ENCODE measurements at places on chromosomes 11 and 22.

GRCh38 chr11:132587716-132588115, 944.6 kb downstream of the OPCML start:
- DNase-seq, result no peak

DNA sequence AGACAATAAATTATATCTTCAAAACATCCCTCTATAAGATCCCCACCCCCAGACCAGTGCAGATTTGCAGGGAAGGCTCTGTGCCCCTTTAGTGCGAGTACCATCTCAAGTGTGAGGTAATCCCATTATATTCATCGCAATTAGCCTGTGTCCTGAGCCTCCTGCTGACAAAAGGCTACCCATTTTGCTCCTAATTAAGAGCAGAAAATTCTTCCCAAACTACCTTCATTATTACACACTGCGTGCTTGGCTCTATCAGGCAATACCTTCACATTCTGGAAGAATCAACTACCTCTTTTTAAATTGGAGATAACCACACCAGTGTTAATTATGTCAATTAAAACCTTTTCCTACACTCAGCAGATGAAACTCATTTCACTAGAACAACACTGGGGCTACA, 1133.4 kb upstream of the CCDC90B start:
- DNase-seq, result peak; percentile 45

DNA sequence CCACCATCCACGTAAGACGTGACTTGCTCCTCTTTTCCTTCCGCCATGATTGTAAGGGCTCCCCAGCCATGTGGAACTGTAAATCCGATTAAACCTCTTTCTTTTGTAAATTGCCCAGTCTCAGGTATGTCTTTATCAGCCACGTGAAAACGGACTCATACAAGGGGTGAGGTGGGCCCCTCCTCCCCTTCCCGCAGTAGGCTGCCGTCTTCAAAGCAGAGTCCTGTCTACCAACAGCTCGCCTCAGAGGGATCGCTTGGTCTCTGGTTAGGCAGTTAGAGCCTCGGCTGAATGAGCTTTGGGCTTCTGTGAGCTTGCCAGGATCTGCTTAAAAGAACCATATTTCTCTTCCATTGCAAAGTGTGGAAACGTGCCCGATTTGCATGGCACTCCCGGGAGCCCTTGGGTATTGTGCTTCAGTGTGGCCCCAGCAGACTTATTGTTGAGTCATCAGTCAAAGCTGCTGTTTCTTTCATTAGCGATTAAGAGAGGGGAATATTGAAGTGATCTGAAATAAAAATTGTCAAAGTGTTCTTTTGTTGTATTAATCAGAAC, 338.3 kb downstream of the TBC1D22A start:
- DNase-seq, result no peak

DNA sequence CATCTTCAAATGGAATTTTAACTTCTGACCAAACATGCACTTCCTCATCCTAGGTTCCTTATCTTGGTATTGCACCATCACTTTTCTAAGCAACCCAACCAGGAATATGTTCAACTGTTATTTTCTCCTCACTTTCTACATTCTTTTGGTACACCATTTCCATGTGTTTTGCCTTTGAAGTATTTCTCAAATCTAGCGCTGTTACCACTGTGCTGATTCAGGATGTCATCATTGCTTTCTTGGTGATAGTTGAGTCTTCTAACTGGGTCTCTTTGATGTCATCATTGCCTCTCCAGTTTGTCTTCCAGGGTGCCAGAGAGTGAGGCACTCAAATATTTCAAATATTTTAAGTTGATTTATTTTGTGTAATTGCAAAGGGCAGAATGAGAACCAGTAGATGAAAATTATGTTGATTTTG, 47.5 kb downstream of the HORMAD2 start:
- no peak for DNase-seq

DNA sequence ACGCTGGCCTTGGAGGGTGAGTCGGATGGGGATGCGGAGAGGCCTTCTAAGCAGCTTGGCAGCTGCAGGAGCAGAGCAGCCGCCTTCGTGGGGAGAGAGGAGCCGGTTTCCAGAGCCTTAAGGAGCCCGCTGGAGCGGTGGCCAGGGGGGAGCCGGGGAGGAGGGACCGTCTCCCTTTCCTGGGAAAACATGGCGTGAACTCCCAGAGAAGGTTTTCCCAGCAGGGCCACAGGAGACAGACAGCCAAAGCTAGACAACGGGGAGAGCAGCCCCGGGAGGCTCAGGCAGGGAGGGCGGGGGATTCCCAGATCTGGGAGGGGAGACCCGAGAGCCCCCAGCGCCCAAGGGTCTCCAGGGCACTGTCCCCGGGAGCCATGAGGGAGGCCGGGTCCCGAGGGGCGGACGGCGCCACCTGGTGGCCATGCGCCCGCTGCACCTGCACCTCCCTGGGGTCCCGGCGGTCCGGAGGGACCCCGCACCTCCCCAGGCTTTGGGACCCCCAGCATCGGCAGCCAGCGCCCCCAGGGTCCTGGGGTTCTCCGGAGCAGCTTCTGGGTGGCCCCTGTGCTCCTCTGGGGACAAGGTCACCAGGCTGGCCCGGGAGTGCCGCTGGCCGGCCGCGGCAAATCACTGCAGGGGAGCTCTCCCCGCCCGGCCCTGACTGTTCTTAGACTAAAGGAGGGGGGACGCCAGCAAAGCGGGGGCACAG, 2.4 kb upstream of the SYT8 start:
- peak; percentile 42 for DNase-seq

- DNase-seq, result no peak
Measured at GRCh38 chr22:30485362-30485988, 13.7 kb upstream of the SEC14L3 start.

DNA sequence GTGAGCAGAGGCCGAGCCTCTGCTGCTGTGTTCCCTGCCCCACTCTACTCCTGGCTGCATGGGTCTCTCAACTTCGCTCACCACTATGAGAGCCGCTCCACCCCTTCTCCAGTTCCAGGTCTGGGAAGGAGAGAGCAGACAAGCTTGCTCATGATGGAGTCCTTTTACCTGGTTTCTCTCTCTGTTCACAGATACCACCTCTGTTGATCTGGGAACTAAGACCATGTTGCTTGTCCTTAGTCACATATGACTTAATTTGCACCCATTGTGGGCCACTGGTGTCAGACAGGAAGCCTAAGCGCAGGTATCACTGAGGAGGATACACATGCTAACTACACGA, 26.8 kb downstream of the MCM5 start:
- DNase-seq, result no peak

DNA sequence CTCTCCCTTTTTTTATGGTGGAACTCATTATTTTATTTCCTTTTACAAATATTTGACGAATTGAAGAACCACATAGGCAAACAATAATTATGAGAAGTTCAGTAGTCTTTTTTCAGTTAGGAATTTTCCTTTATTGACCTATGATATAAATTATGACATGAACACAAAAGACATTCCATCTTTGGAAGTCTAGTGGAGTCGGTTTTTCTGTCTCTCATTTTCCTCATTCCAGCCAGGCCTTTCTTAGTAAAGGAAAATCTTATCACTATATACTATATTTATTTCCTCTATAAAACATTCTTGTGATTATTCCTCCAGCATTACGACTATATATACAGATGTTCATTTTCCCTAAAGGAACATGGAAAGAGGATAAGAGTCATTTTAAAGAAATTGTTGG, 1046.1 kb downstream of the DLG2 start:
- DNase-seq, result no peak

DNA sequence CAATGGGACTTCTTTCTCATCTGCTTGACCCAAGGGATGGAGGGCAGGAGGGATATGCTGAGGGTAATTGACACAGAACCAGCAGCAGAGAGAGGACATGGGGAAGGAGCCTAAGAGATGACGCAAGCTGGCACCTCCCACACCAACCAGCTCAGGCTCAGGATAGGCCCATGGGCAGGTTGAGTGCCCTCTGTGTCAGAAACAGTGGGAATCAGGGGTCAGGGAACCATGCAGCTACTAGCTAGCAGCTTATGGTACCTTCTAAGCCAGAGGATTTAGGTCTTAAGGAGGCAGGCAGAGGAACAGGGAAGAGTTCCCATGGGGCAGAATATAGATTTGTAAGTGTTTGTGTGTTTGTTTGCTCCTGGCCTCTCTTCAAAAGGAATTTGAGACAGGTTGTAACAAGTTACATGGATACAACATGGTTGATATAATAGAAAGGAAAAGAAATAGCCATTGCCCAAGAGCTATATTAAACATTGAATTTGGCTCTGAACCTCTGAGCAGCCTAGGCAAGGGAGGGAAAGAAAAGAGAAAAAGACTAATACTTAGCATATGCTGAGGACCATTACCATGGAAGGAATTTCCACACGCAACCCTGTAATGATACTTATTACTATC, 39.9 kb upstream of the NAV2 start:
- no peak for DNase-seq

GRCh38 chr22:42699281-42699975, 21.2 kb downstream of the A4GALT start:
- DNase-seq, result no peak

GRCh38 chr22:36329254-36330078, 58.3 kb downstream of the MYH9 start:
- DNase-seq, result peak; percentile 13

DNA sequence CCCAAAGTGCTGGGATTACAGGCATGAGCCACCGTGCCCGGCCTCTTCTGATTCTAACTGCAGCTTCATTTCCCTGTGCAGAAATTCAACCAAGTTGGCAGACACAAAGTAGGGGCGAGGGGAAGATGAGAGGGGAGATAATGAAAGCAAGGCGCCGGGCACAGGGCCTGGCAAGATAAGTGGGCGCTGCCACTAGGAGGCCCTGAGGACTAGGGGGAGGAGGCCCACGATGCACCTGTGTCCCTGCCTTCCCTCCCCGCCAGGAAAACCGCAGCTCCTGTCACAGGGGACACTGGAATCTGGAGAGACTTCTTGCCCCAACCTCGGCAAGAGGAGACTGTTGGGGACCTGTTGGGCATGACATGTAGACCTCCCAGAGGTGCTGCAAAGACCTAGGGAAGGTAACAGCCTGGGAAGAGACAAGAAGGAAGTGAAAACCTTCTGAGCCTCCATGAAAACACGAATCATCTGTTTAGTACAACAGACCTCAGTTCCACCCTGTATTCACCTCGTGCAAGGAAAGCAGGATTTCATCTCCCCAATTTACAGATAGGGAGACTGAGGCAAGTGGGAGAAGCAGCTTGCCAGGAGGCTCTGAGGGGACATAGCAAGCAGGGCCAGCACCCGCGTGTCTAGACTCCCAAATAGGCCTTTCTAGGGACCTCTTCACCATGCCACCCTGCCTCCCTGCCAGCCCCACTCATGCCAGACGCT, 3.1 kb upstream of the LGALS1 start:
- no peak for DNase-seq

All from NCI-H2227 treated with DMSO at 0.1 percent for 48 hours (cell line).